ENCODE measurements at places on chromosomes 11 and 22. TPM values are rescaled to one million over a fixed set of nuclear protein-coding genes. Genes with fewer than 3 reads are reported as not detected.
A peak's percentile ranks its signal among the peaks of the same experiment; 100 is the strongest.

GRCh38 chr11:84865257-84865656 is 761.9 kb downstream of the DLG2 start:
- DNase-seq = no peak

- DNase-seq = no peak
Measured at GRCh38 chr11:45745065-45745811, 59.7 kb upstream of the SLC35C1 start.

- no peak for DNase-seq
Measured at GRCh38 chr11:117072517-117073461, 25.4 kb downstream of the SIK3 start.

DNA sequence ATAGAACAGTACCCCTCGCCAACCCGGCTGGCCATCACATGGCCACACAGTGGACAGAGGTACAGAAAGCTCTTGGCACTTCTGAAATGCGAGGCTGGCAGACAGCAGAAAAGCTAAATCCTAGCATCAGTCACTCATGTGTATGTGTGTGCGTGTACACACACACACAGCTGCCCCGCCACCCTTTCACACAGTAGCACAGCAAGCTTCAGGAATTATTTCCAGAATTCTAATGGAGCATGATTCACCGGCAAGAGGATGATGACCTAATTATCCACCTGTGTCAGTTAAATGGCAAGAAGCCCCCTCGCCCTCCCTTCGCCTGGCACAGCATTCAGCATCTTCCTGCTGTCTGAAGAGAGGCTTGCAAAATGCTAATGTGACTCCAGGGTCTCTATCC is 336.0 kb downstream of the SHANK2 start:
- no peak for DNase-seq

DNA sequence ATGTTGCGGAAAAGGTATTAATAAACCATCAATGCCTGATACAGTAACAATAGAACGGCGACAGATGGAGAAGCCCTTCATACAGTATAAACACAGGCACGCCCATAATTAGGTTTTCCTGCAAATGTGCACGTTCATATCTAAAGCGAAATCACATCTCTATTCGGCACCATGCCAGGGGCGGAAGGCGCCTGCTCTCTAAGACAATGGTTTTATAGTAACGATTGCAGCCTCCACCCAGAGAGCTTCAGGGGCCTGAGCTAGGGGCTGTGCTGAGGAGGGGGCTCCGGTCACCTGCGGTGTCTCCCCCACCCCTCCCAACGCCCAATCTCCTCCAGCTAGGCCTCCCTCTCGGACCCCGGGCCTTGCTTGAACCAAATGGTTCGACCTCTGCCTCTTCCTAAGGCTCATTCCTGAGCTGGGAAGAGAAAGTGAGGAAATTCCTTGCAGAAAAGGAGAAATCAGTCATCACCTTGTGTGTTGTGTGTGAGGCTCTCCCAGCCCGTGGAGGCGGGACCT is 9.6 kb downstream of the KRTAP5-5 start:
- no peak for DNase-seq

GRCh38 chr22:30506507-30506968 is 1.0 kb upstream of the SEC14L4 start:
- DNase-seq = no peak

DNA sequence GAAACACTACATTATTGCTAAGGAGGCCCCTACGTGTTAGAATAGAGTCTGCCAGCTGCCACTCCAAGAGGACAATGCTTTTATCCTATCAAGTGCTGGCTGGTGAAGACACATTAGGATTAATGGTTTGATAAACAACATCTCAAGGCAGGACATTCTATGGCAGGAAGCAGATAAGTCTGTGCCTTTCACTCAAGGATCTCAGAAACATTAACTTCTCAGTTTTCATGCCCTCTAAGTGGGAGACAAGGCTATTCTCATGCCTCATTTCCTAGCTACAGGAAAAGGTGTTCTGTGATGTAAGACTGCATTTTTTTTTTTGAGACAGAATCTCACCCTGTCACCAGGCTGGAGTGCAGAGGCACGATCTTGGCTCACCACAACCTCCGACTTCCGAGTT is 23.5 kb upstream of the TIMP3 start:
- no peak for DNase-seq

DNA sequence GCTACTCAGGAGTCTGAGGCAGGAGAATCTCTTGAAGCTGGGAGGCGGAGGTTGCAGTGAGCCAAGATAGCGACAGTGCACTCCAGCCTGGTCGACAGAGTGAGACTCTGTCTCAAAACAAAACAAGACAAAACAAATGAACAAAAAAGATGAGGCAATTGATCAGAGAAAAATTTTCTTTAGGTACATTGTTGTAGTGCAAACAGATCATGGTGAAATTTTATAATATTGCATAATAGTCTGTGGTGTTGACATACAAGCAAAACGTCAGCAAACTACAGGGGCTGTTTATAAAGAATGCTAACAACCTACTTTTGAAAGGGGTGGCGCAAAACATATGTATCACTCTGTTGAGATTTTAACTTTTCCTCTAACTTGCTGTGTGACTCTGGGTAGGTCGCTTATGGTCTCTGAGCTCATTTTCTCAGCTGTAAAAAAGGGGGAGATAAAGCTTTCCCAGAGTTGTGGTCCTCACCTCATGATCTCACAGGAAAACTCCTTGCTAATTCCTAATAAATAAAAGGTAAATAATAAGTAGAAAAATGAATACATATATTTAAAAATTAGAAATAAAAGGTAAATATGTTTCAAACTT is 64.8 kb upstream of the NUP160 start:
- DNase-seq = no peak

GRCh38 chr11:36622431-36623136 is 24.5 kb upstream of the RAG2 start:
- no peak for DNase-seq

DNA sequence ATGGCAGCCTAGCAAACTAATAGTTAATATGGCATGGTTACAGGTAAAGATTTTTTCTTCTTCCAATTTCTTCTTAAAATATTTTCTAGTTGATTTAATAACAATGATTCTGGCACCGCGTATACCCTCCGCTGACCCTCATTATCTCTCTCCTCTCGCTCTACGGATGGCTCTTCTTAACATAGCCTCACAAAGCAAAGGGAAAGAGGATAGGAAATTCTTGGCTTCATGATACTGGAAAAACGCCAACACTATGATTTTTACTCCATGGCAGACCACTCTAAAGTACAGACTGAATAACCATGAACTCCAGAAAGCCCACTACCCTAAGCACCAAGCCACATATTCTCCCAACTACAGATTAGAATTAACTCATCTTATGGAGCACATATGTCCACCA is 6.1 kb downstream of the PI4KA start:
- no peak for DNase-seq

DNA sequence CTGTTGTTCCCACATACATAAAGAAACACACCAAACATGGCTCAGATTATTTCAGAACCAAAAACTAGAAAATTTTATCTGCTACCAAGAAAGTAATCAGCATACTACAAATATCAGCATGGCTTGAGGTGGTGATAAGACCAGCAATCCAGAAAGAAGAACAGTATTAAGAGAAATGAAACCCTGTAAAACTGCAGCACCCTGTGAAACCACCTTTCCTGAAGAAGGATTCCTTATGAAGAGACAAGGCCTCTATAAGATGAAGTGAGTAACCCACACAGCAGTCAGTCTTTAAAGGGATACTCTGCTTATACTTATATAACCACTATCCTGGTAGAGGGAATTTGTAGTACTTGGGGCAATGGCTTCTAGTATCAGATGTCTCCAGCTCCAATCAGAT is 49.9 kb downstream of the RSF1 start:
- DNase-seq = no peak

DNA sequence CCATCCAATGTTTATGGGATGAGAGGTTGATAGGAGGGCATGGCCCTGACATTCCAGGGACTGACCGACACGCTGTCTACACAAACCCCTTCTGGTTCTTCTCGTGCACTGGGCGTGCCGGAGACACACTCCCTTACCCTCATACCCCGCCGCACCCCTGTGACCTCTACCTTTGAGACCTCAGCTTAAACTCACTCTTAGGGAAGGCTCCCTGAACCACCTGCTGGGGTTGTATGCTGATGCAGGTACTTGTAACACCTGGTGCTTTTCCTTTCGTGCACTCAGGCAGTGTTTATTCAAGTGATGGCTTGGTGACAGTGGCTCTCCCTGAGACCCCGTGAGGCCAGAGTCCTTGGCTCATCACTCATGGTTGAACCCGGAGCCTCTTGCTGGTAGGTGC is 12.0 kb downstream of the PPARA start:
- no peak for DNase-seq

DNA sequence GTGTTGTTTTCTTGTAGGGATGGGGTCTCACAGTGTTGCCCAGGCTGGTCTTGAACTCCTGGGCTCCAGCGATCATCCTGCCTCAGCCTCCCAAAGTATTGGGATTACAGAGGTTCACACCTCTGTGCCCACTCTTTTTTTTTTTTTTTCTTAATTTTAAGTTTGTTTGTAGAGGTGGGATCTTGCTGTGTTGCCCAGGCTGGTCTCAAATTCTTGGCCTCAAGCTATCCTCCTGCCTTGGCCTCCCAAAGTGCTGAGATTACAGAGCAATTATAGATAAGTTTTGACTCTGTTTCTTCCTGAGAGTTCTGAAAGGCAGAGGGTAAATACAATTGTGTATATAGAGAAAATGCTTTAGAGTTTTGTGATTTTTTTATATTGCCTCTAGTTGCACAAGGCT is 160.4 kb downstream of the TEAD1 start:
- DNase-seq = no peak

- no peak for DNase-seq
Measured at GRCh38 chr11:1776944-1777715, 13.4 kb upstream of the CTSD start.

- DNase-seq = peak; percentile 46
Measured at GRCh38 chr22:19419464-19420178, 11.9 kb downstream of the HIRA start.

DNA sequence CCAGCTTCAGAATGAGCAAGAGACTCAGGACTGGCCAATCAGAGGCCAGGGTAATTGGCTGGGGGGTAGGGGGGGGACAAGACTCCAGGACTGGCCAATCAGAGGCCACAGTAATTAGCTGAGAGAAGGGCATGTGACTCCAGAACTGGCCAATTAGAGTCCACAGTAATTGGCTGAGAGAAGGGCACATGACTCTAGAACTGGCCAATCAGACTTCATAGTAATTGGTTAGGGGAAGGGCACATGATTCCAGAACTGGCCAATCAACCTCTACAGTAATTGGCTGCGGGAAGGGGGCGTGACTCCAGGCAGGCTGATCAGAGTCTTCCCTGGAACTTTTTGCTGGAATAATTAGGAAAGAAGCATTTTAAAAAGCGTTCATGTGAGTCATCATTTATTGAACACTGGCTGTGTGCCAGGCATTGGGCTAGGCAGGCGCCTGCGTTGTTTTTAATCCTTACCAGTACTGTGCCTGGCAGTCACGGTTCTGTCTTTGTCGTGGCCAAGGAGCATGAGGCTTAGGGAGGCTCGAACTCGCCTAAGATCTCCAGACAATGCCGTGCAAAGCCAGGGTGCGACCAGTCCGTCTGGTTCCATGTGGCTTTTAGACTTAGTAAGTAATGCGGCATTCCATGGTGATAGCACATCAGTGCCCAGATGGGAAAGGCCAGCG is 508.1 kb downstream of the TBC1D22A start:
- DNase-seq = no peak

DNA sequence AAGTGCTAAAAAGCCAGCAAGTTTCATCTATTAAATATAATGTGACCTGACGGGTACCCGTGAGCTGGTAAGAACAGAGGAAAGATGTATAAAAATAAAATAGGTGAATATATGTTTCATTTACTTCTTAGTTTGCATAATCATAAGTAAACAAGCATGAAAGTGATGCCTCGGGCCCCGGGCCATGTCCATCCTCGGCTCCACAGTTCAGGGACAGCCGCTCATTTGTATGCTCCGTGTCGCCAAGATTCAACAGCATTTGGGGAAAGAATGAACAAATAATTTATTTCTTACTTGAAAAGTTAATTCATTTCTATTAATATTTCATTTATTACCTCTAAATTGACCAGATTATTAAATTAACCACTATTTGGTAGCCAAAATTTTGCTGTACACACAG is 251.8 kb downstream of the NTM start:
- no peak for DNase-seq

GRCh38 chr11:33588056-33588455 is 112.6 kb downstream of the C11orf91 start:
- no peak for DNase-seq

GRCh38 chr22:25110596-25110845 is 89.1 kb upstream of the CRYBB3 start:
- no peak for DNase-seq

Gene ESAM
- 0.77 TPM for total RNA-seq

Gene MAJIN
- not detected for total RNA-seq

Gene PRG3
- not detected for total RNA-seq

Gene RAB38
- 3.7 TPM for total RNA-seq

Gene KDM4E
- not detected for total RNA-seq

Gene TYR
- not detected for total RNA-seq

Gene TRIM64C
- total RNA-seq = not detected

Gene CNTF
- total RNA-seq = 2.9 TPM

Gene FAT3
- total RNA-seq = not detected

Gene HTR3B
- total RNA-seq = not detected
